Astrocyte (in vitro differentiated cells and primary cell): ENCODE measurements at places on chromosomes 3 and 15.

- DNase-seq = no peak
Measured at GRCh38 chr3:115156046-115156654, 9.1 kb upstream of the ZBTB20 start.

DNA sequence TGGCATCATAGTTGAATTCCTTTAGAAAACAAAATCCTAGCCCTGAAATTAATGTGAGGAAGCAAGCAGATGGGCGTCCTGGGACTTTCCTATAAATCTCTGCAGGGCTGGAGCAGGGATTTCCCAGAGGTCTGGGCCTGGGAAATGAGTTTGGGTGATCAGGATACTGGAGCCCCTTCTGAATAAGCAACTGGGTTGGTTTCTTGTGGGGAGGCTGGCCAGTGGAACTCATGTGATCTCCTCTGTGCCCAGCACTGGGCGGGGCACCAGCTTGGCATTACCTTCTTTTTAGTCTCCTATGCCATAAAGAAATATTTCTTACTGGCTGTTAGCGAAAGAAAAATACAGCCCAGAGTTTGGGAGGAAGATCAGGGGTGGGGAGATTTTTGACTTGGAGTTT, 1.7 kb downstream of the THSD4 start:
- DNase-seq = no peak

GRCh38 chr15:70714015-70714414, 49.3 kb downstream of the UACA start:
- DNase-seq = peak; percentile 87

DNA sequence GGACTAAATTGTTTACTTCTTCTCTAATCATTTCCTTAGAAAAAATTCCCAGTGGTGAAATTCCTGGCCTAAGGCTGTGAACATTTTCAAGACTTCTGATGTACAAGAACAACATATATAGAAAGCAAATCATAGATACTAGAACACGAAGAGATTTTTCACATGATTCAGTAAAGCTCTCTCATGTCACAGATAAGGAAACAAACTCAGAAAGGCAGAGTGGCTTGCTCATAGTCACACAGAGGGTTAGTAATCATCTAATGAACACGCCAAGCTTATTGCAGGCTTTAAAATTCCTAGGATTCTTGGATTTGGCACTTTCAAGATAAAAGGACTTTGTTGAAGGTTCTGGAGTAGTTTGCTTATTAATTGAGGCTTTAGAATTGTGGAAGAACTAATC, 26.2 kb downstream of the CRTAP start:
- peak; percentile 63 for DNase-seq

GRCh38 chr15:63288342-63288741, 10.9 kb downstream of the APH1B start:
- no peak for DNase-seq

DNA sequence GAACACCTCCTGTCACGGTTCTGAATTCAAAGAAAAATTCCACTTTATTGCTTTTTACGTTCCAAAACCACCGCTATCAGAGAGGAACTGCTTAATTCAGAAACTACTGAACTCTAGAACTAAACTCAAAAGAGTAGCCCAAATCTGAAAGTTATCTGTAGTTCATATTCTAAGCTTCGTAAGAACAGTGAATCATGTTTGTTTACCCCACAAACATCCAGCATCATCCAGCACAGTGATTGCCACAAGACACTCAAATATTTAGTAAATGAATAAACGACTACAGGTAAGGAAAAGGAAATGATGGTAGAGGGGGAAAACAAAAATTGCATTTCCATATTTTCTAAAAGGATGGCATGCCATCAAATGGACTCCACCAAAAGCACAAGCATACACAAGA, 32.3 kb downstream of the VPS13C start:
- DNase-seq = no peak
